ENCODE measurements at places on chromosomes 2 and 18.

GRCh38 chr18:77133051-77133834 lies 660 bp upstream of the MBP start:
- DNase-seq = no peak

DNA sequence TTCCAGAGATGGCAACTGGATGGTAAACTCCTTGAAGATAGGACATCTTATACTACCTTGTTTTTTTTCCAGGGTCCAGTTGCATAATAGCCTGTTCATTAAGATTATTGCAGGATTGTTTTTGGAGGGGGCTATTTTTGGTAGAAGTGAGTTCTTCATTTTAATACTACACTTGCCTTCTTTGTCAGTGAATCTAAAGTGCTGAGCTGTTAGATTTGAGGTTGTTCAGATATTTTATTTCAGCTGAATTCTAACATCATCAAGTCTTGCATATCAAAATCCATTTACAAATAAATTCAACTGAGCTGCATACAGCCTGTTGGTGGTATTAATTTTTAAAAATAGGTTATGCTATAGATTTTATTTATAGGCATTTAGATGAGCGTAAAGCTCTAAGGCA lies 72.1 kb downstream of the PLCL1 start:
- no peak for DNase-seq

- no peak for DNase-seq
Measured at GRCh38 chr2:194105358-194105757, 1551.7 kb upstream of the SLC39A10 start.

DNA sequence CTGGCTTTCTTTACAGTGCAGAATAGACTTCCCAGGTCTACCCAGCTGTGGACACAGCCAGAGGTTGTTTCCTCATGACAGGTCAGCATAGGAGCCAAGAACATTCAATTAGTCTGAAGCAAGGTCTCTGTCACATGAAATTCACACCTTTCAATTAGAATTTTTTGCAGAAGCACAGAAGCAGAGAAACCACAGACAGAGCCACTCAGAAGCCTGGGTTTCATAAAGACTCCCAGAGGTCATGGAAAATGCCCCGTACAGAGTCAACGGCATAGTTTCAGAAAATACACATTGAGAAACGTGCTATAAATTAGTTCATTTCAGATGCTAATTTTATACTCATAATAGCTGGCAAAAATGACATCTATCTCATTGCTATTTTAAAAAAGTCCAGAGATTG lies 87.0 kb upstream of the TMEM200C start:
- DNase-seq = no peak

DNA sequence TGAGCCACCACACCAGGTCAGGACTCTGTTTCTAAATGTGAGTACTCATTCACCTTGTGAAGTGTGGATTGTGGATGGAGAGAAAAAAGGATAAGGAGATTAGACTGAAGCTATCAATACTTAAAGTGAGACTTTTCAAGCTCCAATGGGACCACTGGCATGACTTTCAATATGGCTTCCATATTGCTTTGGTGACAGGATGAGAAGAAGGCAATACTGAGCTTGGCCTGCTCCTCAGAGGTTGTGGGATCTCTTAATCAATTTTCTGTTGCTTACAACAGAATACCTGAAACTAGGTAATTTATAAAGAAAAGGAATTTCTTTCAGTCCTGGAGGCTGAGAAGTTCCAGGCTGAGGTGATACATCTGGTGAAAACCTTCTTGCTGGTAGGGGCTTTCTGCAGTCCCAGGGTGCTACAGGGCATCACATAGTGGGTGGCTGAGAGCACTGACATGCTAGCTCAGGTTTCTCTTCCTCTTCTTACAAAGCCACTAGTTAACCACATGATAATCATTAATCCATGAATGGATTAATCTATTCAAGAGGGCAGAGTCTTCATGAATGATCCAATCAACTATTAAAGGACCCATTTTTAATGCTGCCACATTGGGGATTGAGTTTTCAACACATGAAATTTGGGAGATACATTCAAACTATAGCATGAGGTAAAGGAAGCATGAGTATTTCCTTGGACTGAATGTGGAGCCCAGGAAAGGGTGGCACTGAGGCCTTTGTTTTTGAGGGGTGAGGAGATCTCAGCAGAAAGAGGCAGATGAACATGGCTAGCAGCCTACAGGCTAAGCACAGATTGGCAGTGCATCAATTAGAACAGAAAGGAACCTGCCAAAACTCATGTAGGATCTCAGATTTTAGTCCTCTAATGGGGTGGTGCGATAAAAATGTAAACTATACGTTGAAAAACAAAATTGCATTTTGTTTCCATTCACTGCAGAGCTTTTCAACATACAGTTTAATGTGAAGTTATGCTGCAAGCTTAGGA lies 274.5 kb downstream of the PIK3C3 start:
- no peak for DNase-seq

DNA sequence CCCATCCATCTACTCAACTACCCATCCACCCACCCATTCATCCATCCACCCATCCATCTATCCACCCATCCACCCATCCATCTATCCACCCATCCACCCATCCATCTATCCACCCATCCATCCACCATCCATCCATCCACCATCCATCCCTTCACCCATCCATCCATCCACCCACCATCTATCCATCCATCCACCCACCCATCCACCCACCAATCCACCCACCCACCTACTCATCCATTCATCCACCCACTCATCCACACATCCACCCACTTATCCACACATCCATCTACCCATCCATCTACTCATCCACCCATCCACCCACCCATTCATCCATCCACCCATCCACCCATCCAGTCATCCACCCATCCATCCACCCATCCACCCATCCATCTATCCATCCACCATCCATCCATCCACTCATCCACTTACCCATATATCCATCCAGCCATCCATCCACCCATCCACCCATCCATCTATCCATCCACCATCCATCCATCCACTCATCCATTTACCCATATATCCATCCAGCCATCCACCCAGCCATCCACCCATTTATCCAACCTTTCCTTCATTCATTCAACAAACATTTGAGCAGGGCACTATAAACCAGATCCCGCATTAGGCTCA lies 2.1 kb upstream of the NGEF start:
- no peak for DNase-seq

GRCh38 chr2:200985799-200986198 lies 22.3 kb upstream of the ORC2 start:
- DNase-seq = no peak

GRCh38 chr18:24003903-24004640 lies 10.5 kb upstream of the TTC39C start:
- DNase-seq = no peak

DNA sequence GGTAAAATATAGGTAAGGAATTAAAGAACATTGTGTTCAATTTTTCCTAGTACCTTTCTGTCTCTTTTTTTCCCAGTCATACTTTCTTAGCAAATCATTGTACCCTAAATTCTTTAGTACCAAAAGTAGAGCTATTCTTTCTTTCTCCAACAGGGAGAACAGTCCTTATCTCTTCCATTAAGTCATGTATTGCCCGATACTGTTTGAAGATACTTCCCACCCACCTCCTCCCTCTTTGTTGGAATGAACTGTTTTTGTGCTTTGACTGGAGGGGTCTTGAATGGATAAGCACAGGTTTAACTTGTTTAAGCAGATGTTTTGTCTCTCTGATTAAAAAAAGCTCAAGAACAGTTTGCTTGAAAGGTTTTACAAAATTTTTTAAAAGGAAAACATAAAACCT lies 41.3 kb downstream of the RAB10 start:
- no peak for DNase-seq

- DNase-seq = no peak
Measured at GRCh38 chr2:19355931-19356544, 2.4 kb downstream of the OSR1 start.

GRCh38 chr2:234863043-234863934 lies 88.5 kb upstream of the SH3BP4 start:
- DNase-seq = no peak

DNA sequence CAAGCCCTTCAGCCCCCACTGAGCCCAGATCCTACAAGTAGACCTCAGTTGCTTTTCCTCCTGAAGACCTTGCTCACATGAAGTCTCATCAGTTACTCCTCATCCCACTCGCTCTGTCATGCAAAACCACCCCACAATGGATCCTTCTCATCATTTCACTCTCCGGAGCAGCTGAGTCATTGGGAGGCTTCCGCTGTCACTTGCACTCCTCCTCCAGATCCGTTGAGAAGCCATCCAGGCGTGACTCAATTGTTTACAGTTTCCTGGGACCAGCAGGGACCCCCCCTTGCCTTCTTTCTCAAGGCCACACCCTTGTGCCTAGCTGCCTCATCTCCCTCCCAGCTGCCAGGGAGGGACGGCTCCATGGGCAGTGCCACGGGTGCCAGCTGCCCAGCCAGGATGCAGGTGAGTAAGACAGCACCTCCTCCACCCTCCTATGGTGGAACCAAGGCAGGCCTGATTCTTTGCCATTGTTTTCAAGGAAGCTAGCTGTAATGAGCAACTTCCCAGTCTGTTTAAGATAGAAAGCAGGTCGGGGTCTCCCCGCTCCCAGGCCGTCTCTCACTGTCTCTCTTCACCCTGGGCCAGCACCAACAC lies 16.3 kb downstream of the GPR55 start:
- DNase-seq = no peak

DNA sequence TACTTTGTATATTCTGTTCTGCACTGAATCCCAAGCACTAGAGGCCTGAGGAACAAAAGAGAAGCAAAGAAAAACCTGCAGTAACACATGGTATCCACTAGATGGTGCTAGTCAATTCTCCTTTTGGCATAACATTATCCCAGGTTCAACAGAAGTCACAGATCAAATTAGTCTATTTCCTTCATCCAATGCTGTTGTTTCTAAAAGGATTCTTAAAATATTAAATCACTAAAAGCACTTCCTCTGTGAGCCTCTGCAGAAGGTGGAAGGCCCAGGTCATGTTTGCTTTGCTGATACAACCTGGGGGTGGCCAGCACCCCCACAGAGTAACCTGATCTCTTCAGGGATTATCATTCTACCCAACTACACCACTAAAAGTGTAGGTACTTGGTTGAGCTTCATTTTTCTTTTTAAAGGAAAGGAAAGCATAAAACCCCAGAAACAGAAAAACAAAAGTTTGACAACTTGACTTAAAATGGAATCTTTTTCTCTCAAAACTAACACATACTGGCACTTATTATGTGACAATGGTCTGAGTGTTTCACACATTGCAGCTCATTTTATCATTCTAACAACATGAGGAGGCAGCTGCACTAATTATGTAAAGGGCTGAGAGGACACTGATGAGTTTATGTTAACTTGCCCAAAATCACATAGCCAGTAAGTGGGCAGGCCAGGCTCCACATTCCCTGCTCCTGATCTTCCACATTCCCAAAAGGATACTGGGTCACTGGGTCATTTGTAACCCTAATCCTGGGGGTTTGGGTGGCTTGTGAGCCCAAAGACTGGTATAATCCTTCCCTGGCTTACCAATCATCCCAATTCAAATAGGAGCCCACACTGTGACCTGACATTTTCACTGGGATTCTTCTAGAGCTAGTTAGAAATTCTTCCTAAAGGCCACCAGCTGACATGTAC lies 66.8 kb upstream of the DNER start:
- DNase-seq = peak; percentile 27

- DNase-seq = no peak
Measured at GRCh38 chr2:151637271-151637781, 97.0 kb downstream of the NEB start.

DNA sequence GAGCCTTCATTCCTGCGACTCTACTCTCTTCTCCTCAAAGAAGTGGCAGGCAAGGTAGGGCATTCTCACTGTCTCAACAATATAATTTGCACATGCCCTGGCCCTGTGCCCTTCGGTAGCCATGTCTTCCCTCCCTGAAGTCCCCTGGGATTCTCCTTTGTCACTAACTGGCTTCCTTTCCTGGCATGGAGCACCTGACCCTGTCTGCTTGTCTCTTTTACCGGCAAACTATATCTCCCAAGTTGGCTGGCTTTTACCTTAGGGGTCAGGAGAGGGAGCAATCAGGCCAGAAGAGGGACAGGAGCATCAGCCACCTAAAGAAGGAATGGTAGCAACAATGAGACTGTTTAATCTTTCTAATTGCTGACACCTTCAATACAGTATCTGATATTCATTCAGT lies 51.9 kb upstream of the RMDN2 start:
- DNase-seq = no peak

DNA sequence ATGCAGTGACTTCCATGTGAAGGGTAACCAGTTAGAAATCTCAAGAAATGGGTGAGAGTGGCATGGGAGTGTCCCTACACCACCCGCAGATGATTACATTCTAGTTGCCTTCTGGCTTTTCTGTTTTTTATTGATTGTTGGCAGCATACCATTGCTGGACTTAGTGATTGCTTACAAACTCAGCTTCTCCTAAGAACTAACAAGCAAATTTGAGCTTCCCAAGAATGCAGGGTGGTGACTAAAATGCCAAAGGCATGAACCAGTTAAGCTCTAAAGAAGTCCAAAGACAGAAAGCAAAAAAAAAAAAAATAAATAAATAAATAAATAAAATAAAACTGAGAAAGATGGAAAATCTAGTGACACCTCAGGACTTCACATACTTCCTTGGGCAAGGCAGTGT lies 245.5 kb upstream of the PARD3B start:
- DNase-seq = no peak

- no peak for DNase-seq
Measured at GRCh38 chr2:219944866-219945265, 317.4 kb downstream of the SLC4A3 start.

DNA sequence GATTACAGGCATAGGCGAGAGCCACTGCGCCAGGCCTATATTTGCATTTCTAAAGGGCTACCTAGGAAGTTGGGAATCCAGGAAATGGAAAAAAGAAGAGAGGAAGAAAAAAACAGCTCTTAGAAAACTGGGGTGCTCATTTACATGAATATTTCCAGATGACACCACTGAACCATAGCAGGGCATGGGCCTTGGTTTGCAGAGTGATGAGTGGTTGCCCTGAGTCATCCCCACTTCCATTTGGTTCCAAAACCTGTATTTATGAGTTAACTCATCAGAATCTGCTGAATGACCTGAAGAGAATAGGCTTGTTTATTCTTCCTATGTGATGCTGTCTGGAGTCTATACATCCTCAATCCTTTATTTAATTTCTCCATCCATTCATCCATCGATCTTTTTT lies 36.2 kb downstream of the EHD3 start:
- DNase-seq = no peak

- DNase-seq = no peak
Measured at GRCh38 chr2:68767031-68767961, 32.7 kb downstream of the ARHGAP25 start.

DNA sequence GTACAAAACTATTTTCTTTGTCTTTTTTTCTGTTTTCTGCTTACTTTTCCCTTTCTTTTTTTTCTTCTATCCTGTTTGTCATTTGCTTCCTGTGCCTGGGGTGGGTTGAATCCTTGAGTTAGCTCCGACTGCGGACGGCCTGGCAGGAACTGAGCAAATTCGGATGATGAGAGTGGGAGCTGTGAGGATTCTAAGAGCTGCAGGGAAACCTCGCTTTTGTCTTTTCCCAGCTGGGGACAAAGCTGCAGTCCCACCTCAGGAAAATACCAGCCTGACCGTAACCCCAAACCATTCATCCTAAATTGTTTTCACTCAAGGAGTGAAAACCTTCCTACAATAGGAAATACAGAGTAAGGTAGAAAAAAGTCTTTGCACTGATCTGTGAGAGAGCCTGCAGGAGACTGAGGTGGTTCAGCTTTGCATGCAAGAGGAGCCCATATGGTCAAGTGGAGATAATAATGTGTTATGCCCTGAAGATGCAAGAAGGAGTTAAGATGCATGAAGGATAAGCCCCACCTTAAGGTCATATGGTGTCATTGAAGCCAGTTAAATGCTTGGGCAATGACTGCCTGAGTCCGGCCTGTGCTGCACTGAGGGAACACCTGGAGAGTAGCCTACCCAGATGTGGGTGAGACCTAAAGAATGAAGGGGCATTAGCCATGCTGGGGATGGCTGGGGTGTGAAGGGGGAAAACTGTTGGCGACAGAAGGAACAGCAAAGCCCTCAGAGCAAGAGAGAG lies 31.7 kb upstream of the ARL4C start:
- DNase-seq = no peak

GRCh38 chr18:50061876-50062517 lies 132.9 kb downstream of the MYO5B start:
- peak; percentile 29 for DNase-seq
